ENCODE measurements at places on chromosomes 3 and 15.

DNA sequence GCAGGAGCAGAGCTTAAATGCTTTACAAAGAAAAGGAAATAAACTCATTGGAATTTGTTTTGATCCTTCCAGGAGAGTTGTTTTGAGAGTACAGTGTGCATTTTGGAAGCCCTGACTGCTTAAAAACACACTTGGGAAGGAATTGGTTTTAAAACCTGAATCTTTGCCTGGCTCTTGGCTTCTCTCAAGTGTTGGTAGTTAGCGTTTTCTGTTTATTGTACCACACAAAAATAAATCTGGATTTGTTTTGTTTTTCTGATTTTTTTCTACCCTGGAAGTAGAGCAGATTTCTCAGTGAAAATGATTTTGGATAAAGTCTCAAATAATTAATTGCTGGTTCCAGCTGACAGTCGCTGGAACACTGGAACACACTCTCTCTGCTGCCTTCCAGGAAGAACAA is 90.6 kb downstream of the CHST2 start:
- DNase-seq: no peak

DNA sequence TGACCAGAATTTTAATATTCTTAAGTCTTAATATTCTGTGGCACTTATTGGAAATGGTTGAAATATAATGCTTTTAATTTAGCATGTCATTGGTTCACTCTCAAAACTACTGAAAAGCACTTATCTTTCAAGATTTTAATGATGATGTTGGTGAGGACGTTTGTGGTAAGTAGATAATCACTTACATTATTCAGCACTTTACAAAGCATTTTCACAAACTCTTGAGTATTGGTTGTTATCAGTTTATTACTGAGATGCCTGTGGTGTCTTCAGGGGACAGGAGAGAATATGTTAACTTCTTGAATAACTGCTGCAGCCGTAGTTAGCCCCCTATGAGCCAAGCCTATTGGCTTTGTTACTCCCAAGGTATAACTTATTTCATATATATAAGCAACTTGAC is 15.2 kb downstream of the TGFBR2 start:
- DNase-seq: no peak

DNA sequence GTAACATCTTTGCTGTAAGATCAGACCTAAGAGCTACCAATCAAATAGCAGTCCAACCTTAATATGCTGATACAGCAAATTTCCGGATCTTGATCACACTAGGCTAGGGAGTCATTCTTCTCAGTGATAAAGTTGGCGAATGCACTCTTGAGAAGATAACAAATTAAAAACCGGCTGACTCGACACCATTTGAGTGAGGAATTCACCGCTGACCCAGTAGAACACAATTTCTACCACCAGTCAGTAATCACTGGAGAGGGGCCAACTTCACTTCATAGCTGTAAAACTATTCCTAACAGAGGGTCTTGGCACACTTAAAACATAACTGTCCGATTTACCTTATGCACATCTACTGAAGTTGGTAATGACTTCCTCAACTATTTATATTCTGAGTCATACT is 47.2 kb downstream of the MEIS2 start:
- no peak for DNase-seq

- no peak for DNase-seq
Observed at GRCh38 chr15:92520914-92521623, 127.4 kb downstream of the ST8SIA2 start.

- DNase-seq: no peak
Observed at GRCh38 chr15:63719281-63719680, 114.5 kb downstream of the HERC1 start.

DNA sequence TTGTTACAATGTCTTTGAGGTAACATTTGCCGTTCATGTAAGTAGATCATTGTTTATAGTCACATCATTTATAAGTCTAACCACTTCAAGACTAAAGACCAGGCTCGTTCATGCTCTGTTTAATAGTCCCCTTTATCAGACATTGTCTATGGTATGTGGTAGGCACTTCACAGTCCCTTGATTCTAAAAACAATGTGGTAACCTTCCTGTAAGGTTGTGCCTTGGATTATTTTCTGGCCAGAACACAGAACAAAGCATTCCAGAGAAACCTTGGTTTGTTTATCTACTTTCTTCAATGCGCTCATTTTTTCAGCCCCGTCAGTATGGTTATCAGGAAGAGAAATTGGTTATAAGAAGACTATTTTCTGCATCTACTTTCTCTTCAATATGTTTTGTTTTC is 16.3 kb upstream of the ST3GAL6 start:
- DNase-seq: no peak

DNA sequence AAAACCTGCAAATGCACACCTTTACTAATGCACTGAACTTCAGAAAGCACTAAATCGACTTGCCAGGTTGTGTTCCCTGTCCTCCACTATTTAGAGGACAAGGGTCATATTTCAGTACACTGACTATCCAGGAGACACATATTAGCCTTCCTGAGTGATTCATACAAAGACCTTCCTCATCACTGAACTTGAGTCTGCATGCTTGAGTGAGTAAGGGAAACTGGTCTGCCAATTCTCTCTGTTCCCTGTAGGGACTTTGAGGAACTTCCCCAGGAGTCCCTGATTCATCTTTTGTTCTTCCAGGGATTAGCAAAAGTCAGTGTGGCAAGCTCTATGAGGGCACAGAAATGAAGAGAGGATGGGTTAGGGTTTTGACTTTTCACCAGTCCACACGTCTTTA is 565.9 kb downstream of the PDCD6IP start:
- no peak for DNase-seq

GRCh38 chr15:57500979-57501576 is 90.6 kb upstream of the MYZAP start:
- DNase-seq: no peak

Data from stimulated activated CD8-positive, alpha-beta memory T cell treated with anti-CD3 and anti-CD28 coated beads, Interleukin-4, amount 100 ng/mL, for 4 hours (primary cell).